ENCODE measurements at places on chromosomes 3 and 15. TPM values are rescaled to one million over a fixed set of nuclear protein-coding genes. Genes with fewer than 3 reads are reported as not detected.

P2RY13 gene
- total RNA-seq, result not detected

KBTBD13 gene
- total RNA-seq, result not detected

CCR3 gene
- 1.2 TPM for total RNA-seq

SPG11 gene
- 119 TPM for total RNA-seq

ZKSCAN7 gene
- total RNA-seq, result 4.2 TPM
